Activated naive CD4-positive, alpha-beta T cell treated with Interleukin-2 at 50 U/mL for 16 hours (primary cell): ENCODE measurements at places on chromosomes 13 and 19.
A peak's percentile ranks its signal among the peaks of the same experiment; 100 is the strongest.

- DNase-seq = no peak
These were observed 517 bp upstream of the LTBP4 start for GRCh38 chr19:40600570-40601133.

GRCh38 chr13:38365661-38366060 lies 16.0 kb downstream of the UFM1 start:
- no peak for DNase-seq

GRCh38 chr13:30479154-30479882 lies 13.6 kb upstream of the HMGB1 start:
- DNase-seq = no peak

GRCh38 chr19:14439014-14439413 lies 5.9 kb downstream of the PKN1 start:
- no peak for DNase-seq

- peak; percentile 61 for DNase-seq
These were observed 101.3 kb upstream of the SLC15A1 start for GRCh38 chr13:98853771-98854221.

DNA sequence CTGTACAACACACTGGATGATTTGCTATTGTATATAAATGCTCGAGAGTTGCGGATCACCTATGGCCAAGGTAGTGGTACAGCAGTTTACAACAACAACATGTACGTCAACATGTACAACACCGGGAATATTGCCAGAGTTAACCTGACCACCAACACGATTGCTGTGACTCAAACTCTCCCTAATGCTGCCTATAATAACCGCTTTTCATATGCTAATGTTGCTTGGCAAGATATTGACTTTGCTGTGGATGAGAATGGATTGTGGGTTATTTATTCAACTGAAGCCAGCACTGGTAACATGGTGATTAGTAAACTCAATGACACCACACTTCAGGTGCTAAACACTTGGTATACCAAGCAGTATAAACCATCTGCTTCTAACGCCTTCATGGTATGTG lies 21.5 kb downstream of the OLFM4 start:
- DNase-seq = no peak

DNA sequence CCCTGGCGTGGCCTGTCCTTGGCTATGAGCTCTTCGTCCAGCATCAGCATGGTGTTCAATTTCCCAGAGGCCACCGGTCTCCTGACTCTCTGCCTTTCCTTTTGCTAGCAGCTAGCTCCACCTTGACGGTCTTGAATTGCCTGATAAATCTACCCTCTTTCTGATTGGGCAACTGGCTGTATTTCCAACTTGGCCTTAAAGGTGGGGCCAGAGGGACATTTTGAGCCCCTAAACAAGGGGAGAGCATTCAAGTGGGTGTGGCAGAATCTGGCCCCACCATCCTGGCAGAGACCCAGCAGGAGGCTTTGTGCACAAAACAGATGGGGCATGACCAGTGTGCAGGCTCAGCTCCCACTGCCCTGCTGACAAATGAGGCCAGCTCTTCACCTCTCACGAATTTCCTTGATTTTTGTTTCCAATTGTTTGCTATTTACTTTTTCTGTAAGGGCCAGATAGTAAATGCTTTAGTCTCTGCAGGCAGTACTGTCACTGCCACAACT lies 148.9 kb upstream of the VSTM2B start:
- DNase-seq = no peak

GRCh38 chr13:70390968-70391367 lies 282.7 kb upstream of the KLHL1 start:
- DNase-seq = no peak

DNA sequence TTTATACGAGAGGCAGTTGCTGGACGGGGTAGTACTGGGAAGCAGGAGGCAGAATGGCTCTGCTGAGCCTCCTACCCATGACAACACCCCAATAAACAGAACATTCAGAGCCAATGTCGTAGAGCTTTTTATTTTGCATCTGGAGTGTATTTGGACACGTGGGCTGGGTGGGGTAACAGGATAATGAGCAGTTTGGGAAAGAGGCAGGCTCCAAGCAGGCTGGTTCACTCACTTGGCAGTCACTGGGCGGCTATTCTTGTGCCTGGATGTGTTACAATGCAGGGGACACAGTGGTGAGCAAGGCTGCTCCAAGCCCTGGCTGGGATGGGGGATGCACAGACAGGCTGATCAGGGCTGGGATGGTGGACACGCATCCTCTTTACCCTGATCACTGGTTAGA lies 9.5 kb downstream of the ACTMAP start:
- no peak for DNase-seq

DNA sequence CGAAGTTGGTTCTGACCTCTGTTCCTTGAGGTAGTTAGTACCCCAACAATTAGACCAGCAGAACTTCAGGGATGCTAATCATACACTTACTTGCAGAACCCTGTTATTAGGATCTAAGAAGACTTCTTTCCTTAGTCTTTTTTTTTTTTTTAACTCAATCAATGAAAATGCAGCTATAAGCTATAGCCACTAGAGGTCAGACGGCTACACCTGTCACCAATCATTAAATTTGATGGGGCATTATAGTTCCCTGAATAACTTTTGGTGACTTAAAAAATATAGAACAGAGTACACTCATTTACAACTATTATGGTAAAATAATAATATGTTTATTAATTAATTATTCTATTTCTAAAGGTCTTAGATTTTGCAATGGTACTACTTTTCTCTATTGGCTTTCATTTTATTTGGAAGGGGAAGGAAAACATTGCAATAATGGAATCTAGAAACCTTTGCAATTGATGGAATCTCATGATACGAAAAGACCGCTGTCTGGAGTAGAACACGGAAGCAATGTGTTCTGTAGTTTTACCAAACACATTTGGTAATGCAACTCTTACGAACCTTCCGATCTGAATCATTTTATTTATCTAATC lies 483.2 kb downstream of the DIAPH3 start:
- DNase-seq = no peak

- peak; percentile 36 for DNase-seq
These were observed 569 bp upstream of the MCF2L start for GRCh38 chr13:112968380-112968909.

GRCh38 chr19:51367565-51368365 lies 1.0 kb downstream of the CLDND2 start:
- DNase-seq = peak; percentile 96

- DNase-seq = no peak
These were observed 423 bp downstream of the LSM14A start for GRCh38 chr19:34172661-34173192.

- DNase-seq = no peak
These were observed 696.2 kb upstream of the GPC6 start for GRCh38 chr13:92530364-92530763.

- no peak for DNase-seq
These were observed 31.0 kb downstream of the PAK4 start for GRCh38 chr19:39156326-39157230.

DNA sequence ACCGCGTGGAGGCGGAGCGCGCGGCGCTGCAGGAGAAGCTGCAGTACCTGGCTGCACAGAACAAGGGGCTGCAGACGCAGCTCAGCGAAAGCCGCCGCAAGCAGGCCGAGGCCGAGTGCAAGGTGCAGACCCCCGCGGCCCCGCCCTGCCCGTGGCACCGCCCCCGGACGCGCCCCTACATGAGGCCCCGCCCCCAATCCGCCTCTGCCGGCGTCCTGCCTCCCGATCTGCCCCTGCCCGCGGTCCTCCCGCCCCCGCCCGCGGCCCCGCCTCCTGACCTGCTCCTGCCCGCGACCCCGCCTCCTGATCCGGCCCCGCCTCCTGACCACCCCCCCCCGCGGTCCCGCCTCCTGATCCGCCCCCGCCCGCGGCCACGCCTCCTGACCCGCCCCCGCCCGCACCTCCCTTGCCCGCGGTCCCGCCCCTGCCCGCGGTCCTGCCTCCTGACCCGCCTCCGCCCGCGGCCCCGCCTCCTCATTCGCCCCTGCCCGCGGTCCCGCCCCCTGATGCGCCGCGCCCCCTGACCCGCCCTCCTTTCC lies 11.7 kb downstream of the PRR36 start:
- DNase-seq = peak; percentile 66

- DNase-seq = no peak
These were observed 11.8 kb upstream of the ZNF543 start for GRCh38 chr19:57308514-57308913.

- DNase-seq = no peak
These were observed 18.3 kb downstream of the NUP58 start for GRCh38 chr13:25319771-25320170.

GRCh38 chr19:13262450-13262849 lies 112.2 kb downstream of the IER2 start:
- no peak for DNase-seq

GRCh38 chr13:113656831-113657671 lies 947 bp downstream of the ATP4B start:
- DNase-seq = no peak

DNA sequence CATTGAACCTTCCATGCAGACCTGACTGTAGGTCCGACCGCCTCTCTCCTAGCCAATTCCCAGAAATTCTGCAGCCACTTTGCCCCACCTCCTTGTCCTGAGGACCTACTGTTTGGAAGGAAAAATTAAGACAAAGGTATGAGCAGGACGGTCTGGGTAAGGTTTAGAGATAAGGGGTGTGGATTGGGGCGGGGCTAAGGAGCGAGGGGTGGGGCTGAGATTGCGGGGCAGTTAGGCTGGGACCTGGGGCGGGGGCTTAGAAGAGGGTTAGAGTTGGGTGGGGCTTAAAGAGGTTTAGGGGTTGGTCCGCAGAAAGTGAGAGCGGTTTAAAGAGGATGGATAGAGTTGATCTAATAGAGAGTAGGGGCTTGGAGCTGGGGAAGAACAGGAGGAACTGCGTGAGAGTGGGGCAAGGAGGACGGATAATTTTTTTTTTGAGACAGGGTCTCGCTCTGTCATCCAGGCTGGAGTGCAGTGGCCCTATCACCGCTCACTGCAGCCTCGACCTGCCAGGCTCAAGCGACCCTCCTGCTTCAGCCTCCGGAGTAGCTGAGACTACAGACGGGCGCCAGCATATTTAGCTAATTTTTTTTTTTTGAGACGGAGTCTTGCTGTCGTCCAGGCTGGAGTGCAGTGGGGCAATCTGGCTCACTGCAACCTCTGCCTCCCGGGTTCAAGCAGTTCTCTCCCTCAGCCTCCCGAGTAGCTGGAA lies 1.7 kb upstream of the ZNF865 start:
- no peak for DNase-seq

- no peak for DNase-seq
These were observed 8.6 kb downstream of the CYTH2 start for GRCh38 chr19:48477698-48478338.

GRCh38 chr13:23325191-23325590 lies 108.3 kb downstream of the SACS start:
- DNase-seq = no peak

- DNase-seq = no peak
These were observed 24.5 kb upstream of the LGALS16 start for GRCh38 chr19:39631178-39631577.

GRCh38 chr19:28977826-28978225 lies 235.1 kb downstream of the UQCRFS1 start:
- no peak for DNase-seq

GRCh38 chr19:54458648-54459281 lies 4.8 kb downstream of the LENG9 start:
- no peak for DNase-seq

DNA sequence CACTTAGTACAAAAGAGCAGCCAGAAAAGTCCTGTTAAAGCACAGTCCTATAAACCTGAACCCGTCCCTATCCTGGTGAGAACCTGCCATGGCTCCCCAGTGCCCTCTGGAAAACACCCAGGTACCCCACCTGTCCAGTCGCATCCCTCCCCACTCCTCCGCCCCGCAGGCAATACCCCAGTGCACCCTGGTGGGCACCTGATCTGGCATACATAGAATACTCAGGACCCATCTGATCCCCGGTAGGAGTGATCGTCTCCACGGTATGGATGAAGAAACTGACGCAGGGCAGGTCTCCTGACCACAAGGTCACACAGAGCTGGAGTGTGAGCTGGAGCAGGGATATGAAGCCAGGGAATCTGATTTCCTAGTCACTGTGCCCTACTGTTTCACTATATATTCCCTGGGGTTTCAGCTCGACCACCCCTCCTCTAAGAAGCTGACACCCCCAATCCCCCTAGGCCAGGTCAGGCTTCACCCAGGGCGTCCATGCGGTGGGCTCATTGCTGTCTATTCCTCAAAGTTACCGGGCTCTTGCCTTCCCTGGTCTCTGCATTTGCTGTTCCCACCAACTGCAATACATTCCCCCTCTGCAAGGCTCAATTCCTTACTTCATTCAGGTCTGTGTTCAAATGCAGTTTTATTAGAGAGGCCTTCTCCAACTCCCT lies 12.6 kb downstream of the FBXO46 start:
- DNase-seq = no peak

DNA sequence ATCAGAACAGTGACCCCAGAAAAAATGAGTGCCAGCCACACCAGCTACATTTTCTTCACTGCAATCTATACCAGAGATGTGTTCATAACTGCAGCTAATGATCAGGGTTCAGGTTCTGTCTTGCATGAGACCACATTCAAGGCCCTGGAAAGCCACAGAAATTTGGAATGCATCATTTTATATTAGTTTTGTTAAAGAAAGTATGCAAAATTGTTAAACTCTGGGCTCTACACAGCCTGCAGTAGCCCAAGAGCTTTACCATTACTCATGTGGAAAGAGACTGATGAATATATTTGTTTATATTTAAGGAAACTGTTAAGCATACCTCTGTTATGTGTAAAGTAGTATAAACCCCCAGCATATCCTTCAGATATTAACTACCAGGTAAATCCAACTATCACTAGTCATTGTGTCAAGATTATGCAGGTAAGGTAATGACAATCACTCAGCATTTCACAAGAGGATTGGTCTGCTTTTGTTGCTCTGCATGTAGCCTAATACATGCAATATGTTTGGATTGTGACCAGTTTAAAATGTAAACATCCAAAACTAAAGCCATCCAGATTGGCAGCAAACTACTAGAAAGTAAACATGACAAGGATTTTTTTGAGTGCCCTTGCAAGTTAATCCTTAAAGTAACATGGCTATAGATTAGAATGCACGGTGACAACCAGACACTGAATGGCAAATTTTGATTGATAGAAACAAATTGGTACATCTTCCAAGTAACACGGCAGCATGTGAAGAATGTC lies 429.1 kb upstream of the ARGLU1 start:
- DNase-seq = no peak

GRCh38 chr13:108705031-108705430 lies 75.6 kb downstream of the MYO16 start:
- DNase-seq = no peak

DNA sequence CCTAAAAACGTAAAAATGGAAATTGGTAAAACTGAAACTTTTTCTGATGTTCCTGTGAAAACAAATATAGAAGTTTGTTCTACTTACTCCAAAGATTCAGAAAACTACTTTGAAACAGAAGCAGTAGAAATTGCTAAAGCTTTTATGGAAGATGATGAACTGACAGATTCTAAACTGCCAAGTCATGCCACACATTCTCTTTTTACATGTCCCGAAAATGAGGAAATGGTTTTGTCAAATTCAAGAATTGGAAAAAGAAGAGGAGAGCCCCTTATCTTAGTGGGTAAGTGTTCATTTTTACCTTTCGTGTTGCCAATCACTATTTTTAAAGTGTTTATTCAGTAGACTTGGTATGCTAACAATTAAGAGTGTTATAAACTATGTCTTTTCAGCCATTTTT lies 25.6 kb downstream of the BRCA2 start:
- no peak for DNase-seq

- no peak for DNase-seq
These were observed 775.5 kb upstream of the GPC6 start for GRCh38 chr13:92451060-92451459.
